CD4-positive, CD25-positive, alpha-beta regulatory T cell (primary cell): ENCODE measurements at places on chromosomes 4 and X. TPM values are rescaled to one million over a fixed set of nuclear protein-coding genes. Genes with fewer than 3 reads are reported as not detected.

- DNase-seq, result no peak
- H3K27ac ChIP-seq, result no peak overlapping the region
- H3K27me3 ChIP-seq, result no peaks in the 10 kb centered on the region
- no peaks in the 10 kb centered on the region for H3K4me1 ChIP-seq
These were observed 86.8 kb downstream of the HHIP start for GRCh38 chr4:144732584-144733428.

CXCL1 gene
- not detected for total RNA-seq

PARM1 gene
- total RNA-seq, result 0.10 TPM

EVC gene
- total RNA-seq, result 4.6 TPM

HSFX1 gene
- 0.32 TPM for total RNA-seq
